ENCODE measurements at places on chromosomes 2 and 18. TPM values are rescaled to one million over a fixed set of nuclear protein-coding genes. Genes with fewer than 3 reads are reported as not detected.
A peak's percentile ranks its signal among the peaks of the same experiment; 100 is the strongest.

Gene ACADL
- not detected for total RNA-seq

Gene DBI
- 82.5 TPM for total RNA-seq

DNA sequence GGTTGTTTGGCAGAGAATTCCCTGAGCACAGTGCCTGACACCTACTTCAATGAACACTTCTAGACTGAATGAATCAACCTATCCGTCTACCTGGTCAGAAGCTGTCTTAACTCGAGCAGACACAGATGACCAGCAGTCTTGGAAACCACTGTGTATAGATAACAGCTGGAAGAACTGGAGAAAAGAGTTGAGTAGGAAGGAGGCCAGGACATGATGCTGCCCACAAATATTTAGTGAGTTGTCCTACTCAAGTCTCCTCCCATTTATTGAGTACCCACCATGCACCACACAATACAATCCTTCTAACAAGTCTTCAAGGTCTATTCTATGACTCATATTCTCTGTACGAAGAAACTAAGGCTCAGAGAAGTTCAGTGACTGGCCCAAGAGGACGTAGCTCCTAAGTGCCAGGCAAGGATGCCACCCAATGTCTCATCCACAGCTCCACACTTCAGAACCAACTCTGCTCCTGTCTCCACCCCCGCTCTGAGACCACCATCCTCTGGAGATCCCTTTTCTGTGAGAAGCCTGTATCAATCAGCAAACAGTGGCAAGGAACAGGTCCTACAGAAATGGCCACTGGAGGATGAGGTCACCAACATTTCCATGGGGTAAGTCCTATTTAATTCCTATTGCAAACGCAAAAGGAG lies 62.2 kb downstream of the GALNT14 start:
- ATAC-seq = no peak

DNA sequence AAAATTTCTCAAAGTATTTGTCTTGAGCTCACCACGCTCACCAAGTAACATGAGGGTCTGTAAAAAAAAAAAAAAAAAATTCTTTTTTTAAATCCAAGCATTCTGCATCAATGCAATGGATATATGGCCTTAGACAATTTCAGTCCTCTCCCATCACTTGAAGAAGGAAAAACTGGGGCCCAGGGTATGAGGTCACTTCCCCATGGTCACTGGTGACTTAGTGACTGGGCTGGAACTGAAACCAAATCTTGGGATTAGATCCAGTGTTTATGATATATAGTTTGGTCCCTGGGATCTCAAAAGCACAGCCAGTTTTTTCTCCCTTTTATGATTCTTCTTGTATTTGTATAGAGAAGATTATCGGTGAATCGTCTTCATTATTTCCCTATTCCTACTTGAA lies 477.9 kb upstream of the TNP1 start:
- ATAC-seq = no peak

GRCh38 chr2:43609290-43609918 lies 13.6 kb upstream of the THADA start:
- ATAC-seq = peak; percentile 72

GRCh38 chr2:25972049-25972823 lies 10.1 kb downstream of the KIF3C start:
- ATAC-seq = no peak

DNA sequence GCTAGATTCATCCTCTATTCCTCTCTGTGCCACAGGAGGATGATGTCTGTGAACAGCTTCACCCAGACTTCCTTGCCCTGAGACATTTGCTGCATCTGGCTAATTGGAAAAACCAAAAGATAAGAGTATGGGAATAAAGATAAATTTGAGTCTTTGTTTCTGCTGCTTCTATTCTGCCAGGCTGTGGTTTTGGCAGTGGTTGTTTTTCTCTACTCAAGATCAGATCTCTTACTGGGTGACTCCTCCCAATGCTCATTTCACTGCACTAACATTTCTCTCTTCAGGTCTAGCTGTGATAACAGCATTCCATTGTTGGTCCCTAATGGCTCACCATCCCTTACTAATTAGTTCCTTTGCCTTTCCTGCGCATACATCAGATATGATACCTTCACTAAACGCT lies 89.5 kb downstream of the CALCRL start:
- no peak for ATAC-seq

DNA sequence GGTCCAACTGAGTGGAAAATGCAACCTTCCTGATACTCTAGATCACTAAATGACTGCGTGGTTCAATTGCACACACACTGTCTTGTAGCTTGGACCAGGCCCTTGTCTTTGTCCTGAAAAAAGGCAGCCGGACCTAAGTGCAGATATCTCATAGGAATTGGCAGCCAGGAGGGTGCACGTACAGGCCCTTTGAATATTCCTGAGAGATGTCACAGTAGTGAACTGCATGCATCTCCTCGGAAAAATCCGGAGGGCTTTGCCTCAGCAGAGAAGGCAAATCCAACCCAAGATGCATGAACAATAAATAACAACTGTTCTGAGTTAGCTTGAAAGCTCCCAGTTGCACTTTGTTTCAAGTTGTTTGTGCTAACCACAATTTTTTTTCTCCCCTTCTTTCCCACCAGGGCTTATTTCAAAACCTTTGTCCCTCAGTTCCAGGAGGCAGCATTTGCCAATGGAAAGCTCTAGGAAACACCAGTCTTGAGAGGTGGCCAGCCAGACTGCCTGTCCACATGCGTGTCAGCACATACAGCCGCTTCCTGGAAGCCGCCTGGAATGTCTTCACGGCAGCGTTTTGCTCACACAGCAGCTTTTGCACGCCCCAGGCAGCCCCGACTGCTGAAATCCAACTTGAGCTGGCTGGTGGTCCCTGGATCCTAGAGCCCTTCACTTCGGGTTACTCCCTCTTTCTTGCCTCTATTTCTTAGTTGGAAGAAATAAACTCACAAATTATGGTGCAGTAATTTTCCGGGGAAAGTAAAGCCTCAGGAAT lies 54.4 kb upstream of the FOSL2 start:
- no peak for ATAC-seq

- no peak for ATAC-seq
These were observed 285.3 kb downstream of the GRB14 start for GRCh38 chr2:164335947-164336346.

DNA sequence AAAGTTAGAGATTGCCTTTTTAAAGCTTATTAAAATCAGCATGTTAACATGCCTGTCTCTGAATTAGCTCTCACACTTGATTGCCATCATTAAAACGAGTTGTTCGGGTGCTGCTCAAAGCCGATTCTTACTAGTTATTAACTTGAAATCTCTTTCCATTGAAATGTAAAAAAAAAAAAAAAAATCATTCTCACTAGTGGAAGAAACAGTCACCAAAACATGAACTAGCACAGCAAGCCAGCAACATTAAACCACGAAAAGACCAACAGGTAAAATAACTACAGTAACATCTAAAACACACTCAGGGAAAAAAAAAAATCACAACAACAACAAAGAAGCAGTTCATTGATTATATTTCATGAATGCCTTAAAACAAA lies 264.5 kb downstream of the MEIS1 start:
- no peak for ATAC-seq

Gene BAZ2B
- total RNA-seq = 11.6 TPM

- no peak for ATAC-seq
These were observed 947.2 kb upstream of the SLC39A10 start for GRCh38 chr2:194709840-194710239.

- ATAC-seq = no peak
These were observed 45.9 kb downstream of the ITPRID2 start for GRCh38 chr2:181937473-181937872.

Gene GRHL1
- 0.82 TPM for total RNA-seq

DNA sequence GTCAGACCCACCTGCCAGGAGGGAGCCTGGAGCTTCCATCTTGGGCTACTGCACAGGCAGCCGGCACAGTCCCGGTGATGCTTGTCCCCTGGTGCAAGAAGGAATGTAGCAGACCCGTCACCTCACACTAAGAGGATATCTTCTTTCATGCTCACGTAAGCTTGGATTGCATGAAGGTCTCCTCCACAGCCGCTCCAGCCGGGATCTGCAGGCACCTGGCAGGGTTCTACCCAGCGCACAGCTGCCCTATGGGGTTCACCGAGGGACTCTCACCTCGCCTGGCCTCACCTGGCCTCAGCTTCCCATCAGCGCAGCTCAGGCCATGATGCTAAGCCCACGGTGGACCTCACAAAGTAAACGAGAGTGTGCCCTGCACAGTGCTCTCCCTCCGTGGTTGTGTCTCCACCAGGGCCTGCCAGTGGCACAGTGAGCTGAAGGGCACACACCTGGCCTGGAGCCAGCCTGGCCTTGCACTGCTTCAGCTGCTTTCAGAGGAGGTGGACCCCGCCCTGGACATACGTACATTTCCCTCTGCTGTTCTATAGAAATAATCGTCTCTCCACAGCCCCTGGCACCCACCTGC lies 239.1 kb downstream of the SEPTIN10 start:
- ATAC-seq = no peak

- ATAC-seq = no peak
These were observed 46.7 kb downstream of the FANCL start for GRCh38 chr2:58194458-58194857.

GRCh38 chr18:73983970-73984369 lies 163.7 kb downstream of the FBXO15 start:
- ATAC-seq = no peak

DNA sequence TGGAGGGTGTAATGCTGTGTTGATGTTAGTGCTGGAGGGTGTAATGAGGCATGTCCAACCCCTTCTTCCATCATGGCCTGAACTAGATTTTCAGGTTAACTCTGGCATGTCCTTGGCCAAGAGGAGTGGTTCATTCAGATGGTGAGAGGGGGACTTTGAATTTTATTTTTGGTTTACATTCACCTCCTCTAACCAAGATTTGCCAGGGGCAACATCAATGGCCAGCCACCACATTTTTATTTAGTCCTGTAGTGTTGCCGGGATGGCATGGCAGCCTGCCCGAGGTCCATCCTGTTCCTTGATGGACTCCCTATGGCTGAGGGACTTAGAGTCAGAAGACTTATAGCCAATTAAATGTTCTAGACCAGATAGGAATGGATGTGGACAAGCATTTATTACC lies 484.6 kb upstream of the HS6ST1 start:
- no peak for ATAC-seq

GRCh38 chr18:31497836-31498573 lies at the start of gene DSG2:
Gene DSG2, plus strand, starts transcription at chr18:31498177. Its CDS starts 75 bp downstream, at chr18:31498252.
- ATAC-seq = peak; percentile 38

- ATAC-seq = no peak
These were observed 2.8 kb downstream of the SLC30A6 start for GRCh38 chr2:32168513-32168912.

- ATAC-seq = no peak
These were observed 23.2 kb upstream of the GPR17 start for GRCh38 chr2:127622561-127623387.

- ATAC-seq = no peak
These were observed 286.6 kb downstream of the ZEB2 start for GRCh38 chr2:144233317-144233716.

DNA sequence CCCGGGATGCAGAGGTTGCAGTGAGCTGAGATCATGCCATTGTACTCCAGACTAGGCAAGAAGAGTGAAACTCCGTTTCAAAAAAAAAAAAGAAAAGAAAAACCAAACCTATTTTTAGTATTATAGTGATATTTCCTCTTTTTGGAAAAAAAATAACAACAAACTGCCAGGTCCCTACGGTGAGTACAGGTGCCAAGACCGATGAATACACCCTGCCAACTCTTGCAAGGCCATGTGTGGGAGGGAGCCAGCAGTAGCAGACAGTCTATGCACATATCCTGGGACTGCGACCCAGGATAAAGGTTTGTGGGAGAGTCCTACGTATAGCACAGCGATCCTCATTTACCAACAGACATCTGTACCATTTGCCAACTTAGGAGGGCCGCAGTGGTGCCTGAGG lies 69.6 kb upstream of the DNMT3A start:
- no peak for ATAC-seq

DNA sequence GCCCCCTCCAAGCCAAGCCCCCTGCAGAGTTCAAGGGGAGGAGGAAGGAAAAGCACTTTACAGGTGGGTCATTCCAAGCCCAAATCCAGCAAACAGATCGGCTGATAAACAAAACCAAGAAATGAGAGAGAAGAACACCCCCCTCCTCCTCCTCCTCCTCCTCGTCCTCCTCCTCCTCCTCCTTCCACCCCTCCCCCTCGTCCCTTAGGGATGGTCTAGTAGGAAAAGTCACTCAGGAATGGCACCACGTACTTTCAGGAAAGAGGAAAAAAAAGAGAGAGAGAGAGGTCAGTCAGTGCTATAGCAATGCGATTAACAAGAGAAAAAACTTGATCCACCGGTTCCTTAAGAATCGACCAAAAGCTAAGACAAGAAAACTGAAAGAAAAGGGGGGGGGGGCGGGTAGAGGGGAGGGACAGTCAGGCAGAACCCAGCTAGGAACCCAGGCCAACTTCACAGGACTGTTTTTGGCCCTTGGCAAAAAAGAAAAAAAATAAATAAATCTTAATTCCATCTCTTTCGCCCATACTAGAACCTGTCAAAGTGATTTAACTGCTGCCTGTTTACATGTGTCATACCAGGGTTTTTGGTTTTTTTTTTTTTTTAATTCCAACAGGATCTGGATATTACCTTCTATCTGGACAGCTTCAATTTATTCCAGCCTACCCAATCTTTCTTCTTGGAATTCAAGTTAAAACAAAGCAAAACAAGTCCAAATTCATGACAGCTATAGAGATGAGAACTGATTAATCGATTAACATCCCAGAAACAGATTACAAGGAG lies 906 bp downstream of the IKZF2 start:
- no peak for ATAC-seq

DNA sequence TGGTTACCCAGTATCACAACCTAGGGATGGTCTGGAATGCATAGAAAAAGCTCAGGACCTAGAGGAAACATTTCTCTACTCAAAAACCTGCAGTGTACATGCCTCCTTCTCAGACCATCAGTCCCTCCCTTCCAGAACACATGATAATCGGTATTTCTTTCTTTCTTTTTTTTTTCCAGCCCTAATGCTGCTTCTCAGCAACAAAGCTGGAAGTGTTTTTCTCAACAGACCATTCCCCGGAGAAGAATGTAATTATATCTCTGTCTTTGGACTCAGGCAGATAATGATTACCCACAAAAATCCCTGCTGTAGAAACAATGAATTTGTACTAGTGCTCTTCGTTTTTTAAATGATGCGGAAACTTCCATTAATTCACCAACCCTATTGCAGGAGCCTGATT lies 44.1 kb upstream of the NDUFV2 start:
- ATAC-seq = no peak

- ATAC-seq = no peak
These were observed 34.0 kb downstream of the DOCK10 start for GRCh38 chr2:225008179-225008856.

- no peak for ATAC-seq
These were observed 48.6 kb downstream of the RNU4ATAC start for GRCh38 chr2:121579309-121579708.

Gene MRO
- not detected for total RNA-seq

GRCh38 chr2:219001577-219002394 lies 8.6 kb upstream of the CRYBA2 start:
- ATAC-seq = peak; percentile 77

- ATAC-seq = no peak
These were observed 138.7 kb downstream of the CDH20 start for GRCh38 chr18:61471942-61472341.

Gene PSMA8
- 0.58 TPM for total RNA-seq

- ATAC-seq = no peak
These were observed 25.6 kb downstream of the GLI2 start for GRCh38 chr2:120761164-120761861.

Gene L3MBTL4
- total RNA-seq = 0.19 TPM

Gene ST8SIA3
- total RNA-seq = not detected

Gene SLC40A1
- total RNA-seq = 4.1 TPM

Gene B4GALT6
- 1.8 TPM for total RNA-seq

GRCh38 chr2:28544922-28545589 lies 49.2 kb downstream of the PLB1 start:
- peak; percentile 89 for ATAC-seq
